Substantia nigra (tissue), 51 donors: ENCODE measurements at places on chromosomes 11 and 22.

- DNase-seq = no peak
Measured at GRCh38 chr22:25748704-25749103, 6.7 kb downstream of the MYO18B start.

DNA sequence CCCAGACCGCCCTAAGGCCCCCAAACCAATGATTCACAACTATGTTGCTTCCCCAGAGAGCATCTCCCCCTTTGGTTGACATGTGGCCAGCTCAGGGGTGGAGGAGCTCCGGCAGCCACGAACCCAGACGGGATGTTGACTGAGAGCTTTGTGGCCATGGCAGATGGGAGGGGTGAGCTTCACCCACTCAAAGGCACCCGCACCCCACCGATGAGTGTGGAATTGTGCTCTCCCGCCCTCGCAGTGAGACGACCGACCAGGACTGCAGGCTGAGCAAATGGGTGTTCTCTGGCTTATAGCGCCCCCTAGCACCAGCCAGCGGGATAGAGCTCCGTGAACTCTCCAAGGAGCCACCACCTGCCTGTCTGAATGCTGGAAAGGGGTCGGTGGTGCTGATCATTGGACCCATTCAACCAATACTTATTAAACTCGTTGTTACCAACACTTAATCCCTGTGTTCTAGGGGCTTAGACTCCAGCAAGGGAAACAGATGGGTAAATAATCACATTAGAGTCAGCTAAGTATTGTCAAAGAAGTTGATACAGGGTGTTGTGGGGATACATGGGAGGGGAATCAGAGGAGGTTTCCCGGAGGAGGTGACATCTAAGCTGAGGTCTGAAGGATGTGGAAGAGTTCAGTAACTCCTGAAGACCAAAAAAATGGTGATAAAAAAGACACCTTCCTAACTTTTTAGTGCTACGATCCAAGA is 4.5 kb upstream of the TIMP3 start:
- peak; percentile 64 for DNase-seq

- no peak for DNase-seq
Measured at GRCh38 chr11:78804991-78805390, 230.3 kb upstream of the NARS2 start.

DNA sequence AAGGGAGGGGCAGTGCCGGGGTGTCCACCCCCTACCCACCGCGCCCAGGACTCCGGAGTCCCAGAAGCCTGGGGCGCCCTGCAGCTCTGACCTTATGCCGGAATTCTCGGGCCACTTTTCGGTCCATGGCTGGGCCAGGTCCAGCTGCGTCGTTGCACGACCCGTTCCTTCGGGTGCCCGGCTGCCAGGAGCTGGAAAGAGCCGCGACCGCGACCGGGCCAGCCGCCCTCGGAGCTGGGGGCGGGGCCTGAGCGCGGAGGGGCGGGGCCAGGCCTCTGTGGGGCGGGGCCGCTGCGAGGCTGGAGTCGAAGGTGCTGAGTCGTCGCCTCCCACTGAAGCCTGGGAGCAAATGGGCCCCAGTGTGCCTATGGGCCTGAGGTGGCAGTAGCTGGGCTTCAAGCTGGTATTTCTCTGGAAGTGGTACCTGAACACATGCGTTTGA is at the start of gene USH1C:
USH1C (minus strand) TSS at position 236 of the 442 bp plus-strand sequence; CDS start at position 127, 109 bp downstream.
- DNase-seq = no peak

GRCh38 chr11:109728056-109728455 is 306.1 kb downstream of the C11orf87 start:
- DNase-seq = no peak

- no peak for DNase-seq
Measured at GRCh38 chr22:28105988-28106387, 186.9 kb upstream of the PITPNB start.

GRCh38 chr11:117817368-117818040 is 7.0 kb downstream of the FXYD2 start:
- peak; percentile 80 for DNase-seq

DNA sequence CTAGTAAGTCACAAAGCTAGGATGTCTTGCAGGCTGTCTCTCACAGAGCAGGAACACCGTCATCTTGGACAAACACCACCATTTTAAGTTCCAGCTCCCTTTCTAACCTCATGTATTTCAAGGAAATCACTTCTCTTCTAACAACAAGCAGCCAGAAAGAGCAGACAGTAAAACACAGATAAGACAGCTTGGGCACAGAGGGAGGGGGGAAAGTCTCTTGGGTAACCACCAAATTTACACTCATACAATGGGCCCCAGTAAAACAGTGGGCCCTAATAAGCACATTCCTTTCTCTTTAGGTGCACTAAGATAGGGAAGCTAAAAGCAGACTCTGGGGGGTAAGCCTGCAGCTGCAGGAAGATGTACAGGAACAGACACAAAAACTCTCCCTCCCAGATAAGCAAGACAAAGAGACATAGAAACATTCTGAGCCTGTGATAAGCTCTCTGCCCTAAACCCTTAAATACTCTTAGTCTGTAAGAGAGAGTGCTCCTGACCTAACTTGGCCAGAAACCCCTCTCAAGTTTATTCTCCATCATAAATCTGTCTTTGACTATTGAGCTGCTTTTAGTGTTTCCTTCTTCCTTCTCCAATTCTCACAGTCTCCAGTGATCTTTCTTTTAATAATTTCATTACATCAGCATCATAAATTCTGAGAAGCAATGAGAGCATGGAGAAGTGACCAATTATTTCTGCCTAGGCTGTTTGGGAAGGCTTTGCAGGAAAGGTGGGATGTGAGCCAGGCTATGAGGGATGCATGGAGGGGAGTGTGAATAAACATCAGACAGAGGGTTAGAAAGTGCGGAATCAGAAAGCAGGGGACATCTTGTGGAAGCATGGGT is 7.4 kb downstream of the OR10D3 start:
- DNase-seq = no peak

GRCh38 chr11:45100339-45100738 is 46.1 kb upstream of the PRDM11 start:
- no peak for DNase-seq

DNA sequence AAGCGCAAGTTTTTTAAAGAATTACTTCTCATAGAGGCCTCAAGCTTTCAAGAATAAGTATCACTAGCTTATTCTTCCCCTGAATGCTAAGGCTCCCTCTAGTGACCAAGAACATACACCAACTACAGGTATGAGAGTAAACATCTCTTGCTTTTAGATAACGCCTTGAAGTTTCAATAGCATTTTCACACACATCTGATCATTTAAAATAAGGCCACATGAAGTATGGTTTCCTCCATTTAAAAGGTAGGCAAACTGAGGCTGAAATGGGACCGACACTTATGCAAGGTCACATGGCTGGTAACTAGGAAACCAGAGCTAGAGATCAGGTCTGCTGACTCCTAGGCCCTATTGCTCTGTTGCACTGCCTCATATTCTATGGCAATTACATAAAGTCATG is 66.5 kb downstream of the CCDC34 start:
- DNase-seq = no peak

GRCh38 chr22:37764622-37765021 is 43.1 kb upstream of the GCAT start:
- DNase-seq = no peak

DNA sequence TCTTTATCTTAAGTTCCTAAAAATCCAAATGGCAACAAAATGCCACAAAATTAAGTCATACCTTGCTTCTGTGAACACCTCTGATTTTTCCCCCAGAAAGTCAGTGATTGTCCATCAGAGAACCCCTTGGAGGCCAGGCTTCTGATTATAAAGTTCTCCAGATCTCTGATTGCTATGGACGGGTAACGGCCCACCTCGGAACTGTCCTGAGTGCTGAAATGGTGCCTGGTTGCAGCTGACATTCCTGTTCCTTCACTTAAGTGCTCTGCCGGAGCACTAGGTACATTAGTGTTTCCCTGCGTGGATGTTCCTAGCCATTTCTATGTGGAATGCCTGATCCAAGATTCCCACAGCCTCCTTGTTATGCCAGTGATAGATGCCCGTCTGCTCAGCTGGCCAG is 85.0 kb downstream of the CHST1 start:
- no peak for DNase-seq

DNA sequence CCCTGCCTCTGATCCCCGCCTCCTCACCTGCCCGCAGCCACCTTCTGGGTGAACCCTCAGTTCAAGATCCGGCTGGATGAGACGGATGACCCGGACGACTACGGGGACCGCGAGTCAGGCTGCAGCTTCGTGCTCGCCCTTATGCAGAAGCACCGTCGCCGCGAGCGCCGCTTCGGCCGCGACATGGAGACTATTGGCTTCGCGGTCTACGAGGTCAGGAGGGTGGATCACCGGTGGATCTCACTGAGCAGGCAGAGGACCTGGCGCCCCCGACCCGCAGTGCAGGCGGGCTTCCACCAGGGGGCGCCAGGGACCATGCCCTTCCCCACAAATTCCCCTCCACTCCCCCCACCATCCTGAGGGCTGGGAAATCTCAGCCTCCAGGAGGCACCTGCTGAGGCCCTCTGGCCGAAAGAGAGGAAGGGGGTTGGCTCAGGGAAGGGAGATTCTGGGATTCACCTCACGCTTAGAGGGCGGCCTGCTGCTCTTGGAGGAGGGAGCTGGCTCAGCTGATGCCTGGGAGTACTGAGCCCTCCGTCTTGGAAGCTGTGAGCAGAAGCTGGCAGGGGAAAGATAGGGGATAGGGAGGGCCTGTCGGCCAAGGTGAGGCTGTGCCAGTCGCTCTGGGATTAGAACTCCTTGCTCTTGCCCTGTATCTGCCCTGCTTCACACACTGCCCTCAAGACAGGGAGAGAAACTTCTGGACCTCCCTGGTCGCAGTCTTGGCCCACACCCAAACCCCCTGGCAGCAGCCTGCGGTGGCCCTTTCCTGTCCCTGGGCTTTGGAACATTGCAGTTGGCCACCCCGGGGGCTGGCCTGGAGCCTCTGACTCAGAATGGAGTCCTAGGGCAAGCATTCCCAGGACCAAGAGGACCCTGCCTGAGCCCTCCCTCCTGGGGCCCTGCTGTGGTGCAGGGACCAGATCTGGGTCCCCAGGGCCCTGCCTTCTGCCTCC is 23.2 kb downstream of the CAPN1 start:
- DNase-seq = peak; percentile 55

DNA sequence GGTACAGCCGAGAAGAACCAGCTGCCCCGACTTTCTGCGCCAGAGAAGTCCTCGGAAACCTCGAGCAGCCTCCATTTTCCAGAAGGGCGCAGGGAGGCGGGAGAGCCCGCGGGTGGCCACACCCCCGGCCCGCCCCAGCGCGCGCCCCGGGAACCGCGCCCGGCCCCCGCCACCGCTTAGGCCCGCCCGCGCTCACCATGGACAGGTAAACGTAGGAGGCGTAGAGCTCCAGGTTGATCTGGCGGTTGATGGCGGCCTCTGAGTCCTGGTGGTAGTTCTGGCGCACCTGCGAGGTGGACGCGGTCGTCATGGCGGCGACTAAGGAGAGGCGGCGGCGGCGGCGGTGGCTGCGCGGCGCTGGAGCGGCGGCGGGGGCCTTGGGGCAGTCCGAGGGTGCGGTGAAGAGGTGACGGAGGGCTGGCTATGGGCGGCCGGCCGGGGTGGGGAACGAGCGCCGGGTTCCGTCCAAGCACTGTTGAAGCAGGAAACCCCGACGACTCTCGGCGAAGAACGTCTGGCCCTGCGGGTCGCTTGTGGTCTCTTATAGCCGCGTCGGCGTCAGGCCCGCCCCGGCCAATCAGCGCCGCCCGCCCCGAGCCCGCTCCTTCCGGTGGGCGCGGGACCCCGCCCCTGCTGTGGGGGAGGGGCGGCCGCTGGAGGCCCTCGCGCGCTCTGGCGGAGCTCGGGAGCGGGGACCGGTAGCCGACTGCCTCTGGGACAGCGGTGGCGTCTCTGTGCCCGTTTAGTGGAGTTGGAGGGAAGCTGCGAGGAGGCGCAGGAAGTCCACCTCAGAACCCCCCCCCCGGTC is at the start of gene FTH1:
FTH1 (minus strand) TSS at position 519 of the 808 bp plus-strand sequence; CDS start at position 310, 209 bp downstream.
- peak; percentile 90 for DNase-seq

DNA sequence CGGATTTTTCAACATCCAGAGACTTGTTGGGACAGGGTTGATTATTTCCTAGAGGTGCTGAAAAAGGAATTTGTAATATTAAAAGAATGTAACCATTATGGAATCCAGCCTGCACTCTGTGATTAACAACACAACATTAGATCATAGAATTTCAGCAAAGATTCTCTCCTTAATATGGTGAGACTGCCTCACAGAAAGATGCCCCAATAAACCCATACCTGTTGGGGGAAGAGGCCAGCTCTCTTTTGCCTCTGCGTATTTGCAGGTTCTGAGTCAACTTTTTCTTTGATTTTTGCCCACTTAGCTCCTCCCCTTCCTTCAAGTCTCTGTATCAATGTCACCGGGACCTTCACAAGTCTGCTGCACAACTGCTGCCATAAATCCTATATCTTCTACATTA is 12.4 kb upstream of the MTMR3 start:
- DNase-seq = no peak

- no peak for DNase-seq
Measured at GRCh38 chr11:116207019-116207418, 565.8 kb downstream of the BUD13 start.

DNA sequence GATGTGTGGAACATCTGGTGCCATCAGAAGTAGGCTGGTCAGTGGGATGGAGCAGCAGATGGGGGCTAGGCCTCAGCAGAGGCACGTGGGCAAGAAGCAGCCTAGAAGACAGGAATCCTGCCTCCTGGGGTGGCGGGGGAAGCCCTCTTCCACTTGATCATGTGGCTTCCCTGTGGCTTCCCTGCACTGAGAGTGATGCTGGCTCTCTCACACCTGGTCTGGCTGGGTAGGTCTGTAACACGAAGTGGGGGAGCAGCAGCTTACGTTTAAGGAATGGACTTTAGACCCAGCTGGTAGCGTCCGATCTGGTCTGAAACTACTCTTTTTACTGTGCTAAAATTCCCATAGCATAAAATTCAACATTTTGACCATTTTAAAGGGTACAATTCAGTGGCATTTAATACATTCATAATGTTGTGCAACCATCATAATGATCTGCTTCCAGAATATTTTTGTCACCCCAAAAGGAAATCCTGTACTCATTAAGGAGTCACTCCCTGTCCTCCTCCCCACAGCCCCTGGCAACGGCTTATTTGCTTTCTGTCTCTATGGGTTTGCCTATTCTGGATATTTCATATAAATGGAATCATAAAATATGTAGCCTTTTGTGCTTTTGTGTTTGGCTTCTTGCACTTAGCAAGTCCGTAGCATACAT is 21.7 kb downstream of the PTPN5 start:
- no peak for DNase-seq

DNA sequence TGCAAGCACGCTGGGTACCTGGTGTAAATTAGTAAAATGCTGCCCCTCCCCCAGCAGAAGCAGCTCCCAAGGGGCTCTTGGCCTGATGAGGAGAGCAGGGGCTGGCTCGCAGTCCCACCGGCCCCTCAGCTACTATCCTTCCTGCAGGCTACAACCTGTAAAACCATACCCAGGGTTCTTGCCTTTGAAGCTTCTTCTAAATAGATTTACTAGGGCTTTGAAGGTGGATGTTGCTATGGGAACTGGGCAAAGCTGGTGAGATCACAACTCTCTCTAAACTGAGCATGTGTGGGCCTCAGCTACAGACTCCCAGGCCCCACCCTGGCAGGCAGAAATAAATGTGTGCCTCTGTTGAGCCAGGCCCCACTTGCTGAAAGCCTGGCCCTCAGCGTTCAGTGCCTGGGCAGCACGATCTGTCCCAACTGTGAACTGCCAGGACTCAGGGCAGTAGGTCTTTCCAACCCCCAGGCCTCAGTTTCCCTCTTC is 18.5 kb downstream of the CD5 start:
- no peak for DNase-seq
